ENCODE measurements at places on chromosomes 4 and X.

DNA sequence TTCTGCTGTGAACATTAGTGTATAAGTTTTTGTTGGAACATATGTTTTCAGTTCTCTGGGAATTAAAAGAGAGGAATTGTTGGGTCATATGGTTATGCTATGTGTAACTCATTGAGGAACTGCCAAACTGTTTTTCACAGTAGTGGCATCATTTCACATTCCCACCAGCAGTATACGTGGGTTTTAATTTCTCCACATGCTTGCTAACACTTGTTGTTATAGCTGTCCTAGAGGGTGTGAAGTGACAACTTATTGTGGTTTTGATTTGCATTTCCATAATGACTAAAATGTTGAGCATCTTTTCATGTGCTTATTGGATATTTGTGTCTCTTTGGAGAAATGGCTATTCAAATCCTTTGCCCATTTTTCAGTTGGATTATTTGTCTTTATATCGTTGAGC, 13.7 kb downstream of the APELA start:
- DNase-seq: no peak

- DNase-seq: no peak
Measured at GRCh38 chr4:61693520-61693919, 493.4 kb downstream of the ADGRL3 start.

- no peak for DNase-seq
Measured at GRCh38 chr4:135553213-135553612, 1351.6 kb upstream of the PABPC4L start.

- no peak for DNase-seq
Measured at GRCh38 chr4:87807402-87807801, 8.0 kb downstream of the IBSP start.

DNA sequence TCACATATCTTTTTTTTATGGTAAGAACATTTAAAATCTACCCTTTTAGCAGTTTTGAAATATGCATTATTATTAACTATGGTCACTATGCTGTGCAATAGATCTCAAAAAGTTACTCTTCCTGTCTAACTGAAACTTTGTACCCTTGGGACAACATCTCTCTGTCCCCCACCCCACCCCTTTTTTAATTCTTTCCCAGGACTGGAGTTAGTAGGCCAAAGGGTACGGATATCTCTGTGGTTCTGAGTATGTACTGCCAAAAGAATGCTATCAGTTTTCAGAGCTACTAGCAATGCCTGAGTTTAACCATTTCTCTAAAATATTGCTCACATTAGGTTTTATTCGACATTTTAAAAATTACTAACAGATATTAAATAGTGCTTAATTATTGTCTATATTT, 4.7 kb upstream of the FAM241A start:
- no peak for DNase-seq

DNA sequence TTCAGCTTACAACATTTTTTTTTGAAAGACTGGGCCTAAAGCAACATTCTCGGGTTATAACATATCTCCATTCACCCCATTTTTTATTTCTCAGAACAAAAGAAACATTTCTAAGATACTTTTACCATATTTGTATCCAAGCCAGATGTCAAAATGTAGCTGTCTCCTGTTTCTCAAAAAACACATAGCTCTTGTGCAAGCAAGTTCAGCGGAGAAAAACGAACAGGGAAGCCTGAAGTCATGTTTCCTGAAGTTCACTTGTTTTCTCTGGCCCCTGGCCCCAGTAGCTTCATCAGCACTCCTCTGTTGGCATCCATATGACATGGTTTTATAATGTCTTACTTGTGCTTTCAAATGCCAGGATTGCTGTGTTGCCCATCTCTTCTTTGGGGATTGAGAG, 218.2 kb downstream of the BANK1 start:
- DNase-seq: no peak

DNA sequence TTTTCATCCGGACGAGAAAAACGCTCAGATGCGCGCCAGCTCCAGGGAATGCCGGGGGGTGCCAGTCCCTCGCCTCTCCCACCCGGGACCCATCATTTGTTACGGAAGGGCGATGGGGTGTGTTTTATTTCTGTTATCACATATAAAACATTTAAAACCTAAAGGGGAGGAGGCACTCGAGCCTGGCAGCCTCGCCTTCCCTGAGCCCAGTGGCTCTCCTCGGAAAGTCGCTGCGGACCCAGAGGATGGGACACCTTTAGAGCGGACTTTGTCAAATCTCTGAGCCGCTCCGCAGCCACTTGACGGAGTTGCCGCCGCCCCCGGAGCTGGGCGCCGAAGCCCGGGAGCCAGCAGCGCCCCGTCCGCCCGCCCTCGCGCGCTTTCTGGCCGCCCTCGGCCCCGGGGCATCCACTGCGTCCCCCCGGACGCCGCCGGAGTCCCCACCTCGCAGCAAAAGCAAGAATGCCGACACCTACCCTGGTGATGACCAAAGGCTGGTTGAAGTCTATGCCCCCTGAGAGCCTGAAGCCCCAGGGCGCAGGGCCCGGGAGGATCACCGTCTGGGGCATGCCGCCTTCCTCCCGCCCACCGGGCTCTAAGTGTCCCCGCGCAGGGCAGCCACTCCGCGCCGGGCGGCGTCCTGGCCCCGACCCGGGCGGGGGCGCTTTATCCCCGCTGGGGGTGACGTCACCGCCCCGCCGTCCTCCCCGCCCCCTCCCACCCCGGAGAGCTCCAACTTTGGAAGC, at the start of gene PDLIM3:
PDLIM3 (minus strand) TSS at position 642 of the 746 bp plus-strand sequence; CDS start at position 569, 73 bp downstream.
- DNase-seq: no peak

DNA sequence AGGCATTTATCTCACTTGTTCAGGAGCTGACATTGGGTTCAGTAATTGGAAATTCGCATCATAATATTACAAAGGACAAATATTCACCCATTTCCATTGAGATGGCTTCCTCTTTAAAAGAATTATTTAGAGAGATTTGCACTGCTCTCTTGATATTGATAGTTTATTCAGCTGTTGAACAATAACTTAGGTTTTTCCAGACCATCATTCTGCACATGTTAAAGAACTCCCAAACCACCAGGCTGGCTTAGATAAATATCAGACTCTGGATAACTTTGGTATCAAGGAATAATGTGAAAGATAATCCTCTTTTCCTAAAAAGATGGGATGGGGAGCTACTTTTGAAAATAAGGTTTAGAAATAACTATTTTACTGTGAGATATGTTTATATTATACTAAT, 154.0 kb downstream of the GASK1B start:
- no peak for DNase-seq

- DNase-seq: no peak
Measured at GRCh38 chrX:76184276-76184675, 11.4 kb downstream of the PBDC1 start.

GRCh38 chrX:9785254-9785943, 830 bp upstream of the SHROOM2 start:
- no peak for DNase-seq

DNA sequence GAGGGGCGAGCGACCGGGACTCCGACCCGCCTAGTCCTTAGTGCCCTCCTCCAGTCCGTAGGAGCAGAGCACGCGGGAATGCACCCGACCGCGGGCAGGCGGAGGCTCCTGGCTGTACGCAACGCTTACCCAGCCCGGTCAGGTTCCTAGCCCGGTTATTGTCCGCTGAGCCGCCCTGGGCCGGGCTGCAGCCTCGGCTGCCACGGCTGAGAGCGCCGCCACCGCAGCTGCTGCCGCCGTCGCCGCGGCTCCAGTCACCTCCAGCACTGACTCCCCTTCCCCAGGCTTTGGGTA, at the start of gene AMER1:
AMER1 (minus strand) TSS at position 268 of the 294 bp plus-strand sequence. CDS start 12,422 bp downstream, outside the sequence.
- DNase-seq: no peak

DNA sequence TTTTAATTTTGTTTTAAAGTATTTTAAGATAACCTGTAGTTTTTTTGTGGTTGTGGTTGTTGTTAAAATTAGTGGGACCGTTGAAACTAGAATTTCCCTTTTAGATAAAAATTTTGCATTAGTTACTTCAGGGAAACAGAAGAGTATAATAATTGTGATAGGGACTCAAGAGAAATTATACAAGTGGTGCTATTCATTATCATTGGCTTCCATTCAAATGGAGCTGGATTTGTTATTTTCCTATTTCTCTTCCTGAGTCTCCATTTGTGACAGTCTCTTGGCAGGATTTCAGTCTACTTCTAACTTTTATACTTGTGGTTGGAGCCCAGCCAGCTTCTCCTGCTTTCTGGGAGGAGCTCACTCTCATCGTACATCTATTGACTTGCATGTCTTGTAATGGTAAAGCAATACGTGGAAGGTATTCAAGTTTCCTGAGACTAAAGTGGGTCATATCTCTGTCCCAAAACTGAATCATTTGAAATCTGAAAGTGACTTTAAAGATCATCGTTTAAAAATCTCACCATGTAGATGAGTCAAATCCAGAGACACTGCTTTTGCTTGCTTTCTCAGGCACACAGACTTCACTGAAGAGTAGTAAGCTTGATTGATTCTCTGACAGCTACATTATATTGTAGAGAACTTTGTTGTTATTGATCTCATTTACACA, 155.8 kb downstream of the RPA4 start:
- DNase-seq: no peak

- DNase-seq: no peak
Measured at GRCh38 chr4:10704430-10704810, 19.9 kb upstream of the CLNK start.

GRCh38 chr4:3241898-3242524, 6.9 kb upstream of the MSANTD1 start:
- DNase-seq: no peak

- no peak for DNase-seq
Measured at GRCh38 chr4:100016191-100016590, 66.1 kb upstream of the H2AZ1 start.

- no peak for DNase-seq
Measured at GRCh38 chr4:6999172-7000086, 43.7 kb upstream of the TADA2B start.

DNA sequence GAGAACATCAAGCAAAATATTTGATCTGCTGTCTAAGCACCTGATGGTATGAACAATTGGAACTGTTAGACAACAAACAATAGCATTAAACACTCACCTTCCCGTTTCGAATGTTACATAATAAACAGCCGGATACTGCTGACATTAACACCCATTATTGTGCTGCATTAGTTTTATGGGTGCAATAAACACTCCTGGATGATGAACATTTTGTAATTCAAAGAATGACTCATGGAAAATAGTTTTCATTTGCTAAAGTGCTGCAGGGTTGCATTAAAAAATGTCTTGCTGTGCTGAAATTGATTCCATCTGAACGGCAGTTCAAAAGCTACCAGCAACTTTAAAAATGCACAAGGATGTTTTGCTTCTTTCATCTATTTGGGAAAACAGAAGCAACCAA, 100.8 kb upstream of the SORBS2 start:
- no peak for DNase-seq

- DNase-seq: no peak
Measured at GRCh38 chr4:10762561-10762960, 78.0 kb upstream of the CLNK start.

DNA sequence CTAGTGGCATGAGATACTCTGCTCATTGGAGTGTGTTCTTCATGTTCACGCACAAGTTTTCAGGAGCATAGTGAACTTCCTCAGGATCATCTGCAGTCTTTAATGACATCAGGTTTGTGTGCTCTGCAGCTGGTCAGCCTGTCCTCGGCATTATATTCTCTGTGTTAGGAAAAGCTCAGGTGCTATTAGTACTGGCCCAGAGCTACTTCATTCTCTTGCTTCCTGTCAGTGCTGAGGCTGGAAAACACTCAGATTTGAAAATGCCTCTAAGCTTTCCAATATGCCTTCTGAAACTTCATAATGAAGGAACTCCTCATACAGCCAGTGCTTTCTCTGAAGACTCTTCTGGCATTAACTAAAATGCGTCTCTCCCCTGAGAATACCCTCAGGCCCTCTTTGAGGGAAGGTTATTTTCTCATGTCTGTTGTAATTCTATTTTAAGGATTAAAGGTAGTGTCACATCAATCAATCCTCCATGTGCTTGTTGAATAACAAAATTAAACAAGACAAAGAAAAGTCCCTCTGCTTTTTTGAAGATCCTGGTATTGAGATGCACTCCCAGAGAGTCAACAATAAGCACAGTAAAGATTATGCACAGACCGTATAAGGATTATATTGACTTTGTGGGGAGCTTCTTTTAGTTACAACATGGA, 666.4 kb downstream of the ADGRL3 start:
- DNase-seq: no peak

DNA sequence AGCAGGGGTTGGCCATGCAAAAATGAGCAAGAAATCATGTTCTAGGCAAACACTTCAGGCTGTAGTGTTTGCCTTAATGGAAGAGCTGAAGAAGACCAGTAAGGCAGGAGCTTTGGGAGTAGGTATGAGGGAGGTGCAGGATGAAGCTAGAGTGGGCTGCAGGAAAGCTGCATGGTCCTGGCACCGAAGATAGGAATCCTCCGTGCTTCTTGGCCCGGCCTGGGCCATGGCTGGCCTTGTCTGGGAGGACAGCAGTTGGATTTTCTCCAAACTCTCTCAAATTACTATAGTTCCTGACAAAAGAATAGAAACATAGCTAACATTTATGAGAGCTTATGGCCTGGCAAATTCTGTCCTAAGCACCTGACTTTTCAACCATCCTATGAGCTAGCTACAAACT, 116.5 kb downstream of the UCHL1 start:
- no peak for DNase-seq

- DNase-seq: no peak
Measured at GRCh38 chr4:144597171-144597570, 48.8 kb upstream of the HHIP start.

DNA sequence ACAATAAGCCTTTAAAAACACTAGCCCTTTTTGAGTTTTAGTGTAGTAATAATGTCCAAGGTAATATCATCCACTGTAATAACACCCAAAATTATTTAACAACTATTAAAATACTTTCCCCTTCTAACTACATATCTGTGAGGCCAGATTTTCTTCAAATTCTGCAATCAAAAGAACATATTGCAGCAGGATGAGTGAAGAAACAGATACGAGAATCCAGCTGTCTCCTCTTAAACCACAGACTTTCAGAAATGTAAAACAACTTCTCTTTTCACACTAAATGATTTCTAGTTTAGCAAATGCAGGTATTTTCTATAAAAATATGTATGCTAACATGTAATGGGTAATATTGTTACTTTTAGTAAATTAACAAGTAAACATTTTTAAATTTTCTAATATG, 148.9 kb downstream of the PRDM5 start:
- DNase-seq: no peak

DNA sequence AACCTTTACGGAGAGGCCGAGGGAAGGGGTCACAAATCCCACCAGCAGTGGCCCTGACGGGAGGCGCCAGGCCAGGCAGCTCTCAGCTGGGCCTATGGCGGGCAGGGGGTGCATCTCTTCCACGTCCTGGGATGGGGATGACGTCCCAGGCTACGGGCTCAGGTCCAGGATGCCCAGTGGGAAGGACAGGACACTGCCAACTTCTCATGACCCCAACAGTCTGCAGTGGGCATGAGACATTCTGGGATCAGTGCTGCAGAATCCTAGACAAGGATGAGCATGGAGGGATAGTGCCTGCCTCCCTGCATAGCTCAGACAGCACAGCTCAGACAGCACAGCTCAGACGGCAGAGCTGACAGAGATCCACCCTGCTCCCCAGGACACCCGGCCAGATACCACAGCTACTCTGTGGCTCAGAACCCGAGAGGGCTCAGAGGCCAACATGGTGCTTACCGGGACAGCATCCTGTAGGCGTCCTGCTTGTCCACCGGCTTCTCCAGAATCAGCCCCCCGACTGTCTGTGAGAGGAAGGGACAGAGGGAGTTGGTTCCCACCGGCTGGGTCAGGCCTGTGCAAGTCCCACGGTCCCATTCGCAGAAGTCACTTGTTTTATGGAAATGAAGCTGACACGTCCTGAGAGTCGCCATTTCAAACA, 17.3 kb downstream of the ASMTL start:
- no peak for DNase-seq

- no peak for DNase-seq
Measured at GRCh38 chr4:149296503-149296902, 519.1 kb downstream of the IQCM start.

Data from stimulated activated CD4-positive, alpha-beta T cell treated with anti-CD3 and anti-CD28 coated beads, Interleukin-1b, Interleukin-23, amount 100 ng/mL, for 24 hours (primary cell).